Right renal pelvis (tissue), 4 donors: ENCODE measurements at places on chromosomes 5 and 9. TPM values are rescaled to one million over a fixed set of nuclear protein-coding genes. Genes with fewer than 3 reads are reported as not detected.

Gene FBXW11
- polyA plus RNA-seq, result 66.4 TPM

Gene FAT2
- 5.5 TPM for polyA plus RNA-seq

Gene GPR151
- polyA plus RNA-seq, result not detected

Gene PDCD1LG2
- 0.09 TPM for polyA plus RNA-seq

Gene PDE8B
- polyA plus RNA-seq, result 4.4 TPM

Gene ST8SIA4
- polyA plus RNA-seq, result 6.2 TPM

Gene SLC34A3
- 7.8 TPM for polyA plus RNA-seq

Gene VAV2
- polyA plus RNA-seq, result 36.1 TPM

Gene IFNA2
- polyA plus RNA-seq, result not detected

Gene IL4
- not detected for polyA plus RNA-seq

Gene ISL1
- polyA plus RNA-seq, result 0.47 TPM

Gene NPM1
- 1,764 TPM for polyA plus RNA-seq

Gene DDX4
- 0.10 TPM for polyA plus RNA-seq

Gene PCDHGB3
- 2.3 TPM for polyA plus RNA-seq

Gene ABLIM3
- 0.94 TPM for polyA plus RNA-seq

Gene NEURL1B
- 15.4 TPM for polyA plus RNA-seq

Gene MYOZ3
- 5.4 TPM for polyA plus RNA-seq

Gene PRR16
- 4.8 TPM for polyA plus RNA-seq
